ENCODE measurements at places on chromosomes 3 and 15.

GRCh38 chr15:49876401-49877038, 242.5 kb downstream of the ATP8B4 start:
- DNase-seq, result no peak

GRCh38 chr15:93091465-93091864, 2.5 kb upstream of the RGMA start:
- DNase-seq, result no peak

- no peak for DNase-seq
Observed at GRCh38 chr3:180048103-180048502, 11.4 kb upstream of the PEX5L start.

DNA sequence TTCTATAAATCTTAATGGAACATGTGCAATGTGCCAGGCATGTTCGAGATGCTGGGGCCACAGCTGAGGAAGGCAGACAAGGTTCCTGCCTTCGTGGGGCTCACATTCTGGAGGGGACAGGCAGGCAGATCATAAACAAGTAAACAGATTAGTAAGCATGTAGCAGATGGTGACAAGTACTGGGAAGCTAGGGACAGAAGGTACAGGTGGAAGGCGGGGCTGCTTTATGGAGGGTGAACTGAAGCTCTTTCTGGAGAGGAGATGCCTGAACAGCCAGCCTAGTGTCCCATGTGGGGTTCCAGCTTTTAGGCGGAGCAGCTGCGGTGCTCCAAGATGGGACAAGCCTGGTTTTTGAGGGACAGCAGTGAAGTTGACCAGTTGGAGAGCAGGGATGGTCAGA, 74.7 kb upstream of the SNRK start:
- DNase-seq, result no peak

DNA sequence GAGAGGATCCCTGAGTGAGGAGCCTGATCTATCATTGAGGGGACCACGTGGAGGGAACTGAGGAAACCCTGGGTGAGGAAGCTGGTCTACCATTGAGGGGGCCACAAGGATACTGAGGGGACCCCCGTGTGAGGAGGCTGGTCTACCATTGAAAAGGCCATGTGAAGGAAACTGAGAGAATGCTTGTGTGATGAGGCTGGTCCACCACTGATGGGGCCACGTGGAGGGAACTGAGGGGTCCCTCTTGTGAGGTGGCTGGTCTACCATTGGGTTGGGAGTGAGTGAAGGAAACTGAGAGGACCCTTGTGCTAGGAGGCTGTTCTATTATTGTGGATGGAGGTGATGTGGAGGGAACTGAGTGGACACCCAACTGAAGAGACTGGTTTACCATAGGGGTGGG, 161.3 kb downstream of the FBLN2 start:
- no peak for DNase-seq

DNA sequence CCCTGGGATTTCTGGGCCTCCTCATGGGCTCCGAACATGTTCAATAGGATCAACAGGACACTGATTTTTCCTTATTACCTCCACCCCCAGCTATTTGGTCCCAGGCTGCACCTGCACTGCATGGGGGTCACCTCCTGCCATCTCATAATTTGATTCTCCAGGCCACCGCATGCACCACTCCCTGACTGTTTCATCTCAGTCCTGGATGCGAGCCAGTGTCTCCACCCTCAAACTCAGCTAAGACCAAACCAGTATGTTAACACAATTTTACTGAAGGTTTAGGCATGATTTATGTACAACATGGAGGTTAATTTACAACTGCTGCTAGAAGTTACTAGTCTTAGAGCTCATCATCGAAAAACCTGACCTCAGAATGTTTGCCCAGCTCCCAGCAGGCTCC, 249.5 kb downstream of the UACA start:
- no peak for DNase-seq

GRCh38 chr15:68447209-68447608, 15.2 kb upstream of the ITGA11 start:
- no peak for DNase-seq

DNA sequence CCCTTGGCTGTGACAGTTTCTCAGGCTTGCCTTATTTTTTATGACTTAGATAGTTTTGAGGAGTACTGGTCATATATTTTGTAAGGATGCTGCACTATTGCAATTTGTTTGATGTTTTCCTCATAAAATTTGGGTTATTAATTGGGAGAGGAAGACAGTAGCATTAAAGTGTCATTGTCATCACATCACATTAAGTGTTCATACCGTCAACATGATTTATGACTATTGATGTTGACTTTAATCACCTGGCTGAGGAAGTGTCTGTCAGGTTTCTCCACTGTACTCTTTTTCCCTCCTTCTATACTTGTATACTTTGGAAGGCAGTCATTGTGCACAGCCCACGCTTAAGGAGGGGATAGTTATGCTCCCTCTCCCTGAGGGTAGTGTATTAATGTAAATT, 26.9 kb downstream of the TRIM69 start:
- no peak for DNase-seq

- DNase-seq, result no peak
Observed at GRCh38 chr15:49815526-49815925, 194.7 kb downstream of the DTWD1 start.

DNA sequence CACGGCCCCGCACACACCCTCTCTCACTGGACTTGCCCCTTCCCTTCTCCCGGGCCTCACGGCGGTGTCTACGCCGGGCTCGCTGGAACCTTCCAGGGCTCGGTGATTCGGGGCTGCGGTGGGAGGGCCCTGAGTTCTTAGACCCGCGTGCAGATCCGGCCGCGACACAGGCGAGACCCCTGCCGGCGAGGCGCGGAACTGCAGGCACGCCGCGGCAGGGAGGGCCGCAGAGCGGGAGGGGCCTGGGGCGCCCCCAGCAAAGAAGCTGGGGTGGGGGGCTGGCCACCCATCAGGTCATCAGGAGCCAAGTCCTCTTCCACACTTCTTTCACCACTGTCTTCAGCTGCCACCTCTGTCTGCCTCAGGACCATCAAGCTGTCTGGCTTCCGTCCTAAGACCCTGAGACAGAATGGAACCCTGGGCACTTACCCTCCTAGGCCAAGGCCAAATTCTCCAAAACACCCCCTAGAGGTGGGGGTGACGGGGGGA, 164.5 kb downstream of the XXYLT1 start:
- peak; percentile 39 for DNase-seq

DNA sequence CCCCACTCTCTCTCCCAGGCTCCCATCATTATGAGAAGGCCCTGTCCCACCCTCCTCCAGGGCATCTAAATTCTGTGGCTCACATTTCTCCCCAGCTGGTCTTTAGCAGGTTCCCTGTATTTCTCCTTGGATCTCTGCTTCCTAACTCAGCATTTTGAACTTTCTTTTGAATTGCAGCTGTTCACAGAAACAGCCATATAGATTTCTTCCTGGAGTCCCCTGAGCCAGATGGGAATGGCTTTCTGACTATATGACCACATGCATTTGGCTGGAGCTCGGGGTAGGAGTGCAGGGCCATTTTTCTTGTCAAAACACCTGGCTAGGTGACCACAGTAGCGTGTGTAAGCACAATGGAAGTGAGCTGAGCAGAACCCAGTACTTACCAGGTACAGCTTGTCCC, 22.0 kb downstream of the RBP2 start:
- no peak for DNase-seq

- DNase-seq, result no peak
Observed at GRCh38 chr15:42033214-42033873, 12.5 kb upstream of the PLA2G4E start.

DNA sequence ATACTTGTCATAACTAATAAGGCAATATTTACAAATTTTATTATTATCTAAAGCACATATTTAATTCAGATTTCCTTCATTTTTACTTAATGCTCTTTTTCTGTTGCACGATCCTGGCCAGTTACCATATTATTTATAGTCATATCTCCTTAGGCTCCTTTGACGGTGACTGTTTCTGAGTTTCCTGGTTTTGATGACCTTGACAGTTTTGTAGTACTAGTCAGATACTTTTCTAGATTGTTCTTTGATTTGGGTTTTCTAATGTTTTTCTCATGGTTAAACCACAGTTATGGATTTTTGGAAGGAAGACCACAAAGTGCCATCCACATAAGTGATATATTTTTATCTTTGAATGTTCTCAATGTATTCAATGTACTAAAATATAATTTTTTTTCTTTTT, 171.0 kb upstream of the NANOGP8 start:
- no peak for DNase-seq

DNA sequence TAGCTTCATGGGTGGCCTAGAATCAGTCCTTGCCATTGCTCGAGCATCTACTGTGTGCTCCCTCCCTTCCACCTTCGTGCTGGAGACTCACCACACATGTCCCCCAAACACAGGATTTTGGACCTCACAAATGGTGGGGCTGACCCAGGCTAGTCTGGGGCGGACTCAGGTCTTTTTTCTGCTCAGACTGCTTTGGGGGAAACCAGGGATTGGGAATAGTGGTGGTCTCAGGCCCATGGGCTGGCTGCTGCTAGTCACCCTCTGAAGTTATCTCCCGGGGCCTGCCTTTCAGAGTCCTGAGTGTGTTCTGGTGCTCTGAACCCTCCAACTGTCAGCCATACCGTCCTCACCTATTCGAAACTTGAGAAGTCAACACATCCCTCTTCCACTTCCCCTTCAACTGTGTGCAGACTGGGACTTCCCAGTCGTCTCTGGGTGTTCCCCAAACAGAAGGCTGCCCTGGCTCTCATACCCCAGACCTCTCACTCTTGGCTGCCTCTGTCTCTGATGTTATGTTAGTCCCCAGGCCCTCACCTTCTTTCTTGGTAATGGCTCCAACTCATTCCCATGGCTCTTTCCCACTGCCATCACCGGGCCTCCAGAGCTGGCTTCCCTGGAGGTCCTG, 46.0 kb downstream of the PPCDC start:
- DNase-seq, result no peak

DNA sequence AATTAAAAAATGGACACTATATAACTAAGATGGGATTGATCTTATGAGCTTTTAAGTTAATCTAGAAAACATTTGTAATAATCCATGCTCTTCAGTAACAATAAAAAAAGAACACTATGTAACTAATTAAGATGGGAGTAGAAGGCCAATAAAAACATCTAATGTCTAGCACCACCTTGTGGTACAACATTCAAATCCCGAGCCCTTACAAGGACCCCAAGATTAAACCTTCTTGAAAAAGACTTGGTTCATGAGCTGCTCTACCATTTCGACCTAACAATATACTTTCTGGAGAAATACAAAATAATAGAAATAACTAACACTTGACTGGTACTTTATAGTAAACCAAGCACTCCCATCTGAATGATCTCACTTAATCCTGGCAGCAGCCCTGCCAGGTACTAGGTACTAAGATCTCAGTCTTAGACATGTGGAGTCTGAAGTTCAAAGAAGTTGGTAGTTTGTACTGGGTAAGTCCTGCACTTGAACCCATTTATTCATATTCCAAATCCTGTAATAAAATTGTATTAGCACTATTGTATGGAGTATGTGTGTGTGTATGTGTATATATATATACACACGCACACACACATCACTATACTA, 21.8 kb downstream of the METTL6 start:
- peak; percentile 69 for DNase-seq

DNA sequence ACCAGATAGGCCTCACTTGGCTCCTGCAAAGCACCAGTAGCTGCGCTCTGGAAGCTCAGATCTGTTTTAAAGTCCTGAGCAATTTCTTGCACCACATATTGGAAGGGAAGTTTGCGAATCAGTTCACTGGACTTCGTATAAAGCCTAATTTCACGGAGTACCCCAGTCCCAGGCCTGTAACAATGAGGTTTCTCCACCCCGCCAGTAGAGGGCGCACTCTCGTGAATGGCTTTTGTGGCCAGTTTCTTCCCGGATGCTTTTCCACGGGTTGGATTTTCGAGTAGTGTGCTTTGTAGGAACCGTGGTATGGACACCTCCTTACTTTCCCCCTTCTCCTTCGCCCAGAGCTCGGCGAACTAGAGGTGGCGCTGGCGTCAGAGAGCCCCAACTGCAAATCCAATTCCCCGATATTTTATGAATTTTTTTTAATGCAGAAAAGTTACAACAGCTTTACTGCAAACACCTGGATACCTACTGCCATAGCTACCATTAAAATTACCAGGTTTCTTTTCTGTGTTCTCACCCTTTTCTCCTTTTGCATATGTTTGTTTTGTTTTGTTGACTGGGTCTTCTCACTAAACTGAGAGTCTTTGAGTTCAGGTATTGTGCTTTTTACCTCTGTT, 13.3 kb downstream of the RARB start:
- no peak for DNase-seq

DNA sequence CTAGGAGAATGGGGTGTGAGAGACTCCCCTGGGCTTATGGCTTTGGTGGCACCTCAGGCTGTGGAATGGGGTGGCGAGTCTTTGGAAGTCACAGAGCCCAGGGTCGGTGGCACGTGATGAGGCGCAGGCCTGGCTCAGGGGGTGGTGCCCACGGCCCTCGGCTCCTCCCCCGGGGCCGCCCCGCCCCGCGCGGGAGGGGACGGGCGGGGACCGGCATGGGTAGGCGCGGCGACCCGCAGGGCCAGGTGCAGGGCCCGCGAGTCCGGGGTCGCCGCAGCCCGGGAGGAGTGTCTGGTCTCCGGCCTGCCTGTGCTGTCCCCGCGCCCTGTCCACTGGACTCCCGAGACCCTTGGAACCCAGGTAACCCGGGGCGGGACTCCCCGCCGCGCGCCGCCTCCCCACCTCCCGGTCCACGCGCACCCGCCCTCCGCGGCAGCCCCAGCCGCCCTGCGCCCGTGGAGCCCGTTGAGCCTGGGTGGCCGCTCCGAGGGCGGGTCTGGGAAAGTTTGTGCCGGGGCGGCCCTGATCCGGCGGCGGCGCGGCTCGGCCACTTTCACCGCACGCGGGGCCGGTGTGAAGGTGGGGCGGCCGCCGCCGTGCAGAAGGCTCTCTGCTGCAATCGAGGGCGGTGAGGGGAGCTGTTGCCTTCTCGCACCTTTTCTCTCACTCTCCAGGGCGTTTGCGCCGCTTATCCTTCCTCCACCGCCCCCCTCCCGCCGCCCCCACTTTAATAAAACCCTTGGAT, at the start of gene PAQR5:
TSS of gene PAQR5 (plus strand) at position 216 of the 745 bp plus-strand sequence. CDS start 61,169 bp downstream, outside the sequence.
- DNase-seq, result peak; percentile 92

- no peak for DNase-seq
Observed at GRCh38 chr3:178672275-178672674, 136.0 kb downstream of the KCNMB2 start.

DNA sequence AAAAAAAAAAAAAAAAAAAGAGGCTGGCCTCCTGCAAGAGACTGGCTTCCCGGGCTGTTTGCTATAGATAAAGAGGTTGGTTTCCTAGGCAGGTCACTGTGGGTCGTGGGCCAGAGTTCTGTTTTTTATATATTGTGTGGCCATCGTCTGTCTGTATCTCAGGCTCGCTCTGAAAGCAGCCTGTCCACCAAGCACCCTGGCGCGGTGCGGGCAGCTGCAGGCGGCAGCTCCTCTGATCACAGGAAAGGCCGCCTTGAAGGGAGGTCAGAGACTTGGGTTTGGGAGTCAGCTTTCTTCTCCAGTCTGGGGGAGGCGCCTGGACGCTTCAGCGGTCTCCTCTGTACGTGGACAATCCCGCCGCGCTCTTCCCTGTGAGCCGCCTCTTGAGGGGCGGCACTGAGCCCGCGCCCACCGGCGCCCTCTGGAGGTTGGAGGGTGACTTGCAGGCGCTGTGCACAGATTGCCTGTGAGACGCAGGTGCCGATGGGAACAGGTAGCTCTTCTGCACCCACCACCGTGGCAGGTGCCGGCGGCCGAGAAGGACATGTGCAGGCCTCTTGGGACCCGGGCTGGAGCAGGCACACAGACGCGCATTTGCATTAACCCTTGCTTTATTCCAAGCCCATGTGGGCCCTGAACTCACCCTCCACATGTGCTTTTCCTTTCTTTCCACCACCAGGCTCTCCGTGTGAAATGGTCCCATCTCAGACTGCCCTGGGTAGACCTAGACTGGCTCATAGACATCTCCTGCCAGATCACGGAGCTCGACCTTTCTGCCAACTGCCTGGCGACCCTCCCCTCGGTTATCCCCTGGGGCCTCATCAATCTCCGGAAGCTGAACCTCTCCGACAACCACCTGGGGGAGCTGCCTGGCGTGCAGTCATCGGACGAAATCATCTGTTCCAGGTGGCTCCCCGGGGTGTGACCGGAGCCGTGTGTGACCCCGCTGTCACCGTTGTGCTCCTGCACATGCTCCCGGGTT, 89.3 kb downstream of the LRRK1 start:
- peak; percentile 87 for DNase-seq
